ENCODE measurements at places on chromosomes 3 and 15. TPM values are rescaled to one million over a fixed set of nuclear protein-coding genes. Genes with fewer than 3 reads are reported as not detected.
A peak's percentile ranks its signal among the peaks of the same experiment; 100 is the strongest.

The KLHL24 gene
- 8.7 TPM for total RNA-seq

The CSPG4 gene
- not detected for total RNA-seq

The SUCLG2 gene
- 30.3 TPM for total RNA-seq

The SLC24A1 gene
- 4.4 TPM for total RNA-seq

- no peak for DNase-seq
- H3K4me3 ChIP-seq = no peak overlapping the region
- H3K4me1 ChIP-seq = no peaks in the 10 kb centered on the region
- H3K27ac ChIP-seq = no peak overlapping the region
- H3K27me3 ChIP-seq = peaks cover 4% of the 10 kb centered on the region
Observed at GRCh38 chr3:153944084-153944483, 177.1 kb upstream of the ARHGEF26 start.

GRCh38 chr3:140019946-140020345 lies 85.0 kb downstream of the CLSTN2 start:
- H3K27ac ChIP-seq = no peak overlapping the region
- no peaks in the 10 kb centered on the region for H3K4me1 ChIP-seq
- H3K36me3 ChIP-seq = no peaks in the 10 kb centered on the region
- H3K4me3 ChIP-seq = no peak overlapping the region
- H3K27me3 ChIP-seq = no peaks in the 10 kb centered on the region

DNA sequence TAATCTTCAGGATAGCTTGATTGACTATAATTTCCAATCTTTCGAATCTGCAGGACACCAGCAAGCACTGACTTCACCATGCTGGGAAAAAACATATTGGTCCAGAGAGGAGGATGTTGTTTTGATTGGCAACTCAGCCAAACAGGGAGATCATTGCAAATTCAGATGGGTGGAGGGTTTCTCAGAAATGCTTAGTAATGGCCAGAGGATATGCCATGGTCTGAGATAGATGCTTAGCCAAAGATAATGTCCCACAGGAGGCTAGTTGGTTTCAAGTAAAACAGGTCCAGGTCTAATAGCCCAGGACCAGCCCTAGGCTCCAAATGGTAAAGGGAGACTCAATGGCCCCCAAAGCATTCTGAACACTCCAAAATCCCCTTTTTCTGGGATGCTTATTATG lies 46.7 kb upstream of the CCDC80 start:
- no peak for DNase-seq
- peaks cover 11% of the 10 kb centered on the region for H3K27me3 ChIP-seq
- no peak overlapping the region for H3K27ac ChIP-seq
- H3K4me1 ChIP-seq = peaks cover 12% of the 10 kb centered on the region
- H3K36me3 ChIP-seq = peaks cover 8% of the 10 kb centered on the region
- no peak overlapping the region for H3K4me3 ChIP-seq

- DNase-seq = no peak
- H3K27ac ChIP-seq = no peak overlapping the region
- H3K36me3 ChIP-seq = no peaks in the 10 kb centered on the region
- H3K27me3 ChIP-seq = peaks cover 2% of the 10 kb centered on the region
Observed at GRCh38 chr3:69504232-69504631, 118.3 kb upstream of the FRMD4B start.

DNA sequence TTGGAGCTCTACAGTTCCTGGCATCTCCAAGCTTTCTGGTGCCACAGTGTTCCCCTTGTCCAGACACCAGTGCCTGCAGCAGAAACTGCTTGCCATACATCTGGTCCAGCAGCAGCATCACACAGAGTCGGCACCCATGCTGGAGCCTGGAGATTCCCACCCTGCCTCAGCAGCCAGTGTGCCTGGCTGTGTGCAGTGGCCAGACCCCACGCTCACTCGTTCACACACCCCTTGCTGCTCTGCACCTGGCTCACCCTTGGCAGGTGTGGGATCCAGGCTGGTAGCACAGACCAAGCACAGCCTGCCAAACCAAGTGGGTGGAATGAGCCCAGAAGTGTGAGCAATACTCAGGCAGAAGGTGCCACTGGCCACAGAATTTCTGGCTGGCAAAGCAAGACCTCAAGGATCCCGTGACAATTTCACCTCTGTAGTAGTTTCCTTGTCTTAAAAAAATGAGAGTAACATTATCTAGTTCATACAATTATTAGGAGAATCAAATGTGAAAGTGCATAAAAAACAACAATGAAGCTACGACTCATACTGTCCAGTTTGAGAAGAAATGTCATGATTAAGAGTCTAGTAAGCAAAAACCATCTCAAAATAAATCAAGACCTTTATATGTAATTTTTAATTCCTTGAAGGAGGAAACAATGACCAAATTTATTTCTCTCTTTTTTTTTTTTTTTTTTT lies 22.9 kb upstream of the ZBED2 start:
- peaks cover 43% of the 10 kb centered on the region for H3K36me3 ChIP-seq
- no peak for DNase-seq
- peak overlapping the region; percentile 2 for H3K4me3 ChIP-seq
- H3K27ac ChIP-seq = peak overlapping the region; percentile 29
- peaks cover 69% of the 10 kb centered on the region for H3K4me1 ChIP-seq

DNA sequence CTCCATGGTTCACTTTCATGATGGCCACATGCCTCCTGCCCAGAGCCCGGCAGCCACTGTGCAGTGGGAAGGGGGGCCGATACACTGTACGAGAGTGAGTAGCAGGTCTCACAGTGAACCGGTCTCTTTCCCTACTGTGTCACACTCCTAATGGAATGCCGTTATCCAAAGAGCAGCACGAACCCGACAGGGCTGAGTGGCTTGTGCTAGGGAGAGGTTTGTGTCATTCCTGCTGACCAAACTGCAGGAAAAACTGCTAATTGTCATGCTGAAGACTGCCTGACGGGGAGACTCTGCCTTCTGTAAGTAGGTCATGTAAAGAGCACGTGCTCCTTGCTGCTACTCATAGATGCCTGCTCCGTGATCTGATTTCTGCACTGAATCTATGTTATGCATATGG lies 105.1 kb downstream of the ARPP21 start:
- DNase-seq = no peak
- H3K27me3 ChIP-seq = no peaks in the 10 kb centered on the region
- no peak overlapping the region for H3K4me3 ChIP-seq
- no peaks in the 10 kb centered on the region for H3K4me1 ChIP-seq
- no peak overlapping the region for H3K27ac ChIP-seq

DNA sequence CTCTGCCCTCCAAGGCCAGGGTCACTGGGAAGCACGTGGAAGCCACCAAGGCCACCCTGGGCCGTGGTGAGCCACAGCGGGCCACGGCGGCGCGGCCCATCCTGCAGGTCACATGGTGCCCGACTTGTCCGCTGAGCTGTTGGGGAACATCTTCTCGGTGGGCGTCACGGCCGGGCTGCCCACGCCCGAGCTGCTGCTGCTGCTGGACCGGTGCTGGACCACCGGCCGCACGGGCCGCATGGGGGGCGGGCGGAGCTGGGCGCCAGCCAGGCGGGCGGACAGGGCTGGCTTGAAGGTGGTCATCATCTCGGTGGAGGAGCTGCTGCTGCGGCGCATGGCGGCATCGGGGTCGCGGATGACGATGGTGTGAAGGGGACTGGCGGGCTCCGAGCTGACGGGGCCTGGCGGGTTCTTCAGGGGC lies 22.1 kb upstream of the RAD18 start:
- H3K36me3 ChIP-seq = no peaks in the 10 kb centered on the region
- H3K4me1 ChIP-seq = no peaks in the 10 kb centered on the region
- peaks cover 11% of the 10 kb centered on the region for H3K27me3 ChIP-seq
- H3K4me3 ChIP-seq = no peak overlapping the region

GRCh38 chr3:20123131-20123652 lies 62.8 kb downstream of the SGO1 start:
- no peak for DNase-seq
- peaks cover 58% of the 10 kb centered on the region for H3K36me3 ChIP-seq
- H3K4me3 ChIP-seq = no peak overlapping the region
- no peaks in the 10 kb centered on the region for H3K27me3 ChIP-seq

- no peaks in the 10 kb centered on the region for H3K4me1 ChIP-seq
- no peaks in the 10 kb centered on the region for H3K36me3 ChIP-seq
- no peak overlapping the region for H3K4me3 ChIP-seq
- DNase-seq = no peak
Observed at GRCh38 chr3:14768881-14769280, 49.9 kb upstream of the FGD5 start.

DNA sequence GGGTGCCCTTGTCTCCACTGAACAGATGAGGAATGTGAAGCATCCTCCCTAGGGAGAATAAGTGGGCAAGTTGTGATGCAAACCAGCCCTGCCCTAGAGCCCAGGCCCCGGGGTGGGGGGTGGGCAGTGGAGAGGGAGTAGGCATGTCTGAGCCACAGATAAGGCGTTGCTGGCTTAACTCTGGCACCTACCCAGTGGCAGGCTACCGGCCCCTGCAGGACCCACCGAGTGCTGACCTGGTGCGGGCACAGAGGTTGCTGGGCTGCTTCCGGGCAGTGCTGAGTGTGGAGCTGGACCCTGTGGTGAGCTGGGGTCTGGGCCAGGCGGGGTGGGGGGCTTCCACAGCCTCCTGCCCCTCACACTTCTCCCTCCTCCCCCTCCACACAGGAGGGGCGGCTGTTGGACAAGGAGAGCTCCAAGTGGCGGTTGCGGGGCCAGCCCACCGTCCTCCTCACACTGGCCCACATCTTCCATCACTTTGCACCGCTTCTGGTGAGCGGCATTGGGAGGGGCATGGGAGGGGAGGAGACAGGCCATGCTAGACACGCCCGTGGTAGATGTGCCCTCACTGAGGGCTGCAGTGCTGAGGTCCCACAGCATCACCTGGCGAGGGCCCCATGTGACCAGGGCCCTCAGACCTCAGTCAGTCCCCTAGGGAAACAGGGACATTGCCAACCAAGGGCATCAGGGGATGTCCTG lies 10.1 kb downstream of the RNF123 start:
- no peak overlapping the region for H3K27ac ChIP-seq
- H3K4me3 ChIP-seq = no peak overlapping the region
- H3K27me3 ChIP-seq = no peaks in the 10 kb centered on the region
- H3K4me1 ChIP-seq = no peaks in the 10 kb centered on the region
- H3K36me3 ChIP-seq = peaks cover 1% of the 10 kb centered on the region
- no peak for DNase-seq

DNA sequence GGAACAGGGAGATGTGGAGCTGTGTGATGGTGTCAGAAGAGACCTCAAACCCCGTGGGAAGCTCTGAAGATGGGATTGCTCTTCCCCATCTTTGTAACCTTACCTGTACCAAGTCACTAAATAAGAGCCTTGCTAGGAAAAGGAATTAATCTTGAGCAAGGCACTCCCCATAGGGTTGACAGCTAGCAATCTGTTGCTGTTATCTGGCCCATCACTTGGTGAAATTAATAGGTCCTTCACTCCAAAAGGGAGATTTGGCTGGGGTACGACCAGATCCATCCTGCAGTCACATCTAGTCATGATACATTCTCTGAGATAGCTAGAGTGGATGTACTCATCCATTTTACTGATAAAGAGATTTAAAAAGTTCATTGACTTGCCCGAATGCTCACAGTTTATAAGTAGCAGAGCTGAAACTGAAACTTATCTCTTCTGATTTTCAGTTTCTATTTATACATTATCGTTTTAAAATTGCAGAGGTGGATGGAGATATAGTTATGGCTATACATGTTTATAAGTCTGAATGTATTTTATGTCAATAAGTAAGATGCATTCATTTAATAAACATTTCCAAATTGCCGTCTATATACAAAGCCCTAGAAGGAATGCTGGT lies 299.1 kb upstream of the MCTP2 start:
- H3K4me1 ChIP-seq = peaks cover 16% of the 10 kb centered on the region
- no peak overlapping the region for H3K27ac ChIP-seq
- H3K27me3 ChIP-seq = no peaks in the 10 kb centered on the region
- H3K4me3 ChIP-seq = no peak overlapping the region
- no peaks in the 10 kb centered on the region for H3K36me3 ChIP-seq
- DNase-seq = no peak

DNA sequence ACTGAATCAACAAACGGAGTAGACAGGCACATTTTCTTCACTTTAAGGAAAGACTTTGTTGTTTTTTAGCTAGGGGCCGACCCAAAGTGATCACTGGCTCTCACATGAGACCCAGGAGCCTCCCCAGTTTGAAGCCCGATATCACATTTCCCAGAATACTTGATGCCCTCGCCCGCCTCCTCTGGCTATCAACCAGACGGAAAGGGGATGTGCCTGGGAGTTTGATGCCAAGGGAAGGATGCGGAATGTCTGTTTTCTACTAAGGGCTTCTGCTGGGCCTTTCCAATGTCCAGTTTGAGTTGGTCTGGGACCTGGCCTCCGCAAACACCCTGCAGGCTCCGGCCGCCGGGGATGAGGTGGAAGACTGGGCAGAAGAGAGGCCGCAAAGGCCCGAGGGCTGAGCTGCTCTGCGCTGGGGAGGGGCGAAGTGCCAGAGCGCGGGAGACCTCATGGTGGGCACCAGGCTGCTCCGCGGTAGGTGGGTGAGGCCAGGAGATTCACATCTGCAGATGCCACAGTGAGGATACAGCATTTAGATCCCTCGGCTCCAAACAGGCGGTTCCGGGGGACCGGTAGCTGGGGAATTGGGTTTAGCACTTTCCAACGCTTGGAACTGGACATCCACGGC lies 491 bp upstream of the ZNF774 start:
- peak overlapping the region; percentile 90 for H3K4me3 ChIP-seq
- no peak for DNase-seq
- no peak overlapping the region for H3K27ac ChIP-seq
- H3K27me3 ChIP-seq = no peaks in the 10 kb centered on the region
- H3K36me3 ChIP-seq = no peaks in the 10 kb centered on the region
- peaks cover 10% of the 10 kb centered on the region for H3K4me1 ChIP-seq

DNA sequence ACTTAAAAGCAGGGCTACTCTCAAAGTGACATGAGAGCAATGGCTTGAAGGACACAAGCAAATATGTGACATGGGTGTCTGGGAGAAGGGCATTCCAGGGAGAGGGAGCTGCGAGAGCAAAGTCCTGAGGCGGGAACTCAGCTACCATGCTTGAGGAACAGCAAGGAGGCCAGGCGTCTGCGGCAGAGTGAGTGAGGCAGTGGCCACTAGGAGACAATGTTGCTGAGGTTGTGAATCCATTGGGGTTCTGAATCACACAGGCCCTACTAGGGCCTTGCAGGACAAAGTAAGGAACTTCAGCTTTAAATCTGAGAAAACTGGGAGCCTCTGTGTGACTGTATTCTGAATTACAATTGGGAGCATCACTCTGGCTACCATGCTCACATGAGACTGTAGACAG lies 94.1 kb upstream of the PRICKLE2 start:
- no peak for DNase-seq
- H3K4me1 ChIP-seq = no peaks in the 10 kb centered on the region
- H3K36me3 ChIP-seq = no peaks in the 10 kb centered on the region
- H3K27ac ChIP-seq = no peak overlapping the region
- H3K4me3 ChIP-seq = no peak overlapping the region

DNA sequence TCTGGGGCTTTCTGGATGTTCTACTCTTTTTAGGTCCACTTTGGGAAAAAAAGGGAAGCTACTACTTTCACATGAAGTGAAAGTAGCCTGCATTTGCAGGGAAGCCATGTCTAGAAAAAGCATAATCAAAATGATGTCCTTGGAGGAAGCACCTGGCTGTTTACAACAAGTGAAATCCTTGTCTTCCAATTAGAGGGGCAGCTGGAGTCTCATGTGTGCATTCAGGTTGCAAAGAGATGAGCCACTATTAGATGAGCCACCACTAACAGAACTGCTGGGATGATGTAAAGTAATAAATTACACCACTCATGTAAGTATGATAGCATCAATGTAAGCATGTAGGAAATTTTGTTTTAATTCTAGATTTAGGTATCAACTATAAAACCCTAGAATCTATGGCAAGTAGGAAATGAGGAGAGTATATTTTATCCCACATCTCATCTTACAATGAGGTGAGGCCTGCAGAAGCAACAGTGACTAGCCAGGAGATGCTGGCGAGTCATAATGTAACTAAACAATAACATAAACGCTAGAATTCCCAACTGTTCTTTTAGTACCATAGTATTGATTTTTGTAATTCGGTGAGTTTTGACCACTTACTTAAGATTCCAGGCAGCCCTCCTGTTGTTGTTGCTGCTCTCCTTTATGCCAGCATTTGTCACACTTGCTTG lies 75.9 kb downstream of the TMEM108 start:
- no peaks in the 10 kb centered on the region for H3K4me1 ChIP-seq
- no peaks in the 10 kb centered on the region for H3K36me3 ChIP-seq
- H3K27me3 ChIP-seq = peaks cover 7% of the 10 kb centered on the region
- DNase-seq = no peak

Data from activated T-helper 1 cell treated with anti-CD3 and anti-CD28 coated beads, Interleukin-12 subunit alpha, Interleukin-12 subunit beta, Interleukin-2, Interleukin-4 antibody, amounts not matched to agents 30 ng/mL and 10 ng/mL and 1 ng/mL, durations not matched to agents 14 hours and 24 hours and 36 hours (primary cell).